ENCODE measurements at places on chromosomes 1 and 21. TPM values are rescaled to one million over a fixed set of nuclear protein-coding genes. Genes with fewer than 3 reads are reported as not detected.

The DNM3 gene
- 0.37 TPM for polyA plus RNA-seq

The MTARC2 gene
- polyA plus RNA-seq, result not detected

The TCHHL1 gene
- not detected for polyA plus RNA-seq

The ZC3H12A gene
- polyA plus RNA-seq, result 3.1 TPM

The BTBD19 gene
- polyA plus RNA-seq, result 0.44 TPM

The COL16A1 gene
- polyA plus RNA-seq, result not detected

The NFASC gene
- not detected for polyA plus RNA-seq

The LAPTM5 gene
- 534 TPM for polyA plus RNA-seq

The UBL4B gene
- not detected for polyA plus RNA-seq

The S100A2 gene
- polyA plus RNA-seq, result not detected

The OLFML3 gene
- polyA plus RNA-seq, result not detected

The CD53 gene
- 909 TPM for polyA plus RNA-seq

The JAM2 gene
- not detected for polyA plus RNA-seq

The C1orf116 gene
- polyA plus RNA-seq, result not detected

The KRTAP19-8 gene
- not detected for polyA plus RNA-seq

The KRTAP19-1 gene
- not detected for polyA plus RNA-seq

The ACTL8 gene
- not detected for polyA plus RNA-seq

The SLC16A4 gene
- 0.59 TPM for polyA plus RNA-seq

The LCE2A gene
- not detected for polyA plus RNA-seq

The C1orf87 gene
- polyA plus RNA-seq, result not detected

The SH2D1B gene
- polyA plus RNA-seq, result 5.9 TPM

The FCRL4 gene
- polyA plus RNA-seq, result not detected

The TRPM2 gene
- 0.37 TPM for polyA plus RNA-seq

The FAM110D gene
- polyA plus RNA-seq, result not detected

The HMCN1 gene
- not detected for polyA plus RNA-seq

The FCGR3A gene
- polyA plus RNA-seq, result 1.7 TPM

The CD52 gene
- polyA plus RNA-seq, result 6,804 TPM

The CD5L gene
- polyA plus RNA-seq, result not detected

Data from naive thymus-derived CD8-positive, alpha-beta T cell (primary cell).